Fibroblast of lung (primary cell): ENCODE measurements at places on chromosomes 2 and 18. TPM values are rescaled to one million over a fixed set of nuclear protein-coding genes. Genes with fewer than 3 reads are reported as not detected.

The RAB17 gene
- 0.17 and 0.26 TPM in 2 replicates for total RNA-seq

DNA sequence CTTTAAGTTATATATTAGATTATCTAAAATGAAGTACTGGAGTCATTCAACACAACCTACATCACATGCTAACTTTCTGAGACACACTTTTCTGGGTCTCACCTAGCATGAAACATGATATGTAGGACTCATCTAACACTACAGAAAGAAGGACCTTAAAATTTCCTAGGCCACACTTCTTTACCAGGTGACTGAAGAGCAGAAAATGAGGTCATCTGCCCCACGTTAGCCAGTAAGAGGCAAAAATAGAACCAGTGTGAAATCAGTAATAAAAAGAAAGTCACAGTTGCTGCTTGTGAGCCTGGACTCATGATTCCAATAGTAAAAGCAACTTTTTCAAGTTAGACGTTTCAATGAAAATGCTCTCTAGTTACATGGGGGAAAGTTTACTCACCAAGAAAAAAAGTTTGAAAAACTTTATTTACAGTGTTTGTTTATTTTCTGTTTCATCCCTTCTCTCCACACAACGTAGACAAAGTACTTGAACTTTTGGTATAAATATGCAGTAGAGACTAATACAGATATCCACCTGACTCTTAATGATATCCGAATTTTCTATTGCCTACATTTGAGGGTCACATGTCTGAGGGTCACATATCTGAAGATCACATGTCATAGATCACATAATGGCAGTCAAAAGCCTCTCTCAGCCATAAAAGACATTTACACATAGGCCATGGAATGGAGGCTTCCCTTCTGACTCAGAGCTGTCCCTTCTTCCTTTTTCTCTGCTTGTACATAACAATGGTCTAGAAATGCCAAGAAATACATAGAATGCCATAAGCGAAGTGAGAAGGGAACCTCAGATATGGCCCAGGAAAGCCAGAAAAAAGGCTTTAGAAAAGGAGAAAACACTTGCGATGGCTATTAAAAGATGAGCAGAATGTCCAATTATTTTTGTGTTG lies 362.9 kb downstream of the ZEB2 start:
- DNase-seq, result no peak

DNA sequence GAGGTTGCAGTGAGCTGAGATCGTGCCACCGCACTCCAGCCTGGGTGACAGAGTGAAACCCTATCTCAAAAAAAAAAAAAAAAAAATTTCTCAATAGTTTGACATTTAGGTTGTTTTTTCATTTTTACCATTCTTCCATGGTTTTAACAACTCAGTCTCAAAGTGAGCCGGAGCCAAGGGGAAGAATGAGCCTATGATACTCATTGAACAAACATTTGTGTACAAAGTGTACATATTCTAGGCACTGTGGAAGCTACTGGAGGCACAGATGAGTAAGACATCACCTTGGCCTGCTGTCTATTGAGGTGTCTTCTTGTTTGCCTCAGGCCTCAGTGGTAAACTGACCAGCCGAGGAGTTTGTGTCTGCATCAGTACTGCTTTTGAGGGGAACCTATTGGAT lies 21.9 kb downstream of the CENPO start:
- no peak for DNase-seq

- DNase-seq, result no peak
Measured at GRCh38 chr2:96265349-96265839, 403 bp downstream of the TMEM127 start.

DNA sequence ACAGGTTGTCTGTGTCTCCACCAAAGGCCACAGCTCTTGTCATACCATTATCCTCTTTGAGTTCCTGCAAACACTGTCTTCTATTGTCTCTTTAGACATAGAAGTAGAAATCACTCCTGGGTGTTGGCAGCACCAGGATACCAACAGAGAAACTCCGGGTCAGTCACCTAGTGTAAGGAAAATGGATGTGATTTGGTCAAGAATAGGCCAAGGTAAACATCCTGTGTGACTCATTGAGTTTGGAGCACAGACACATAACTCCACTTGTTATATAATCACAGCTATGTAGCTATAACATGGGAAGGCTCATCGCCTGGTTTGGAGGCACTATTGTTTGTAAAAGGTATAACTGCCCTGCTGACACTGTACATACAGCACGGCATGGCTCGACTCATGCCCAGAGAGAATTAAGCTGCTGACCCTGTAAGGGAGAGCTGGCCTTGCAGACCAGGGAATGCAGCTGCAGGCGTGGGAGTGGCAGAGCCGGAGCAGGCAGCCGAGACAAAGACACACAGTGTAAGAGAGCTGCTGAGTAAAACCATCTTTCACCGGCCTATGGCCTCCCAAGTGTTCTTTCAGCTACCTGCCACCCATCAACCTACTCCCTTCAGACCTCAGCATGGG lies 3.4 kb upstream of the TXNL1 start:
- peak; percentile 30 for DNase-seq

DNA sequence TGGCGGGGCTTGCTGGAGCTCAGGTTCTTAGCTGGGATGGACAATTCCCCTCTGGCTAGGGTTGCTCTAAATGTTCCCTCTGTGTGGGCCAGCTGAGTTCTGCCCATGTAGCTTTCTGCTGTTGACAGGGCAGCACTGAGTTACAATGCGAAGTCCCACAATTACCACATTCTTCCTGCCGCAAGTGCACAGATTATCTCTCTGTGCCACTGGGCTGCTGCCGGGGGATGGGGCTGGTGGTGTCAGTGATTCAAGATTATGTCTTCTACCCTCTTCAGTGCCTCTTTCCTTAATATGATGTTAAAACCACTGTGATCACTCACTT lies 708.1 kb downstream of the SLC4A3 start:
- DNase-seq, result no peak

DNA sequence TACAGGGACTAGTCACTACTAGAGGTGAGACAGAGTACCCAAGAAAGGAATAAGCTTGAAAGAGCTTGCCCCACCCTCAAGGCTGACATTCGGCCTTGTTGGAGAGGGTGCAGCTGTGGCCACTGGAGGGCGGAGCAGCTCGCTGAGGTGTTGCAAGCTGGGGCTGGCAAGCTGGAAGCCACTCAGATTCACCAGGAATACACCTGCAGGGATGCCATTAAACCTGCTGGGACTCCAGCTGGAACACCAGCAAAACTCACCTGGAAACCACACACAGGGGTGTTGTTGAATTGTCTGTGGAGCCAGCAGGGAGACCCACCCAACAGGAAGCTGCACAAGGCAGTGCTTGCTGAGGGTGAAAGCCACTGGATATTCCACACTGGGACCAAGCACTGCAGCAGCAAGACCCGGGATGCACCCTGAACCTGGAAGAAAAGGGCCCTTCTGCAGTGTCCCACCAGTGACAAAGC lies 26.1 kb downstream of the KCTD18 start:
- peak; percentile 44 for DNase-seq

DNA sequence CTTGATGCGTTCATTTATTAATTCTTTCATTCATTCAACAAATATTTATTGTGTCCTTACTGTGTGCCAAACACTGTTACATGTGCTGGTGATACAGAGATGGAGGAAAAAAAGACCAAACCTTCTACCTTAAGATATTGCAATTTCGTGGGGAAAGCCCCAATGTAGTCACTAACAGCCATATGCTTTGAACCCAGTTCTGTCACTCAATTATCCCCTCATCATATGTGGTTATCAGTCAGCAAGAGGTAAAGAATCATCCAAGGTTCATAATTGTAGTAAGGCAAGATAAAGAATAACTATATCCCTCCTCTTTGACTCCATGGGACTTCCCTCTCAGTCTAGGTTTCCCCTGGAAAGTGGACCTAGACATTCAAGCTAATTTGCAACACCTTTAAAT lies 1185.6 kb upstream of the CELF4 start:
- no peak for DNase-seq

GRCh38 chr2:233650981-233651380 lies 14.7 kb downstream of the UGT1A10 start:
- no peak for DNase-seq

- DNase-seq, result no peak
Measured at GRCh38 chr2:110130757-110131156, 15.1 kb upstream of the MALL start.

DNA sequence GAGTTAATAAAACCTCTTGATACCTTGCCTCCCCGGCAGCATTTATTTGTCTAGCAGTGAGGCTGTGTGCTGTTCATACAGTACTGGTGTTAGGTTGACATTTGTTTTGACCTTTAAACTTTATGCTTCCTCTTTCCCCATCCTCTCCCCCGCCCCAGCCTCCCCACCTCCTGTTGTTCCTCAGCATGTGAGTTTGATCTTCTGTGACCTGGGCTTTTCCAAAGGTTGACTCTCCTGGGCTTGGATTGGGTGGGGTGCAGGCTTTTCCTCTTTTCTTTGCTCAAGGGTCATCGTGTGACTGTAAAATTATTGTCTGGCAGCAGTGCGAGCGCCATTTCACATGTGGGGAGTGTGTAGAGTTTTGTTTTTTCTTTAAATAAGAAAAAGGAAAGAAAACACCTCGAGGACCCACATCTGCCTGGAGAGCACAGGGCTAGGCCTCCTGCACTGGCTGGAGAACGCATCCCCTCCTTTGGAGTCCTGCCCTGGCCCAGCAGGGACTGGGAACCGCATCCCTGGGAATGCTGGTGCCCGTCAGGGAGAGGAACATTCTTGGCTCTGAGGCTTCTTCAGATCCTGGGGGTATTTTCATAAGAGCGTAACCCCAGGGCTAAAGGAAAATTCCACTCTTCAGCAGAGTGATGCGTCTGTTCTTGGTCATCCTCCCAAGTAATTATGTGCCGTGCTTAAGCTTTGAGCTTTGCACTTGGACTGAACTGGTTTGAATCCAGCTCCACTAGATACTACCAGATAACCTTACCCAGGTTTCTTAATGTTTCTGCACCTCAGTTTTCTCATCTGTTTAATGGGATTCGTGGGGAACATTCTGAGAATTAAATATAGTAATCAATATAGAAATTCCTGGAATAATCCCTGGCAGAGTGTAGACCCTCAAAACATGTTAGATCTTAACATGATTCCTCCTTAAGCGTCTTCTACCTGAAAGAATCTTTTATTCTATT lies 91.5 kb downstream of the SETBP1 start:
- no peak for DNase-seq

- no peak for DNase-seq
Measured at GRCh38 chr2:31996571-31997150, 14.1 kb downstream of the MEMO1 start.
